Naive thymus-derived CD8-positive, alpha-beta T cell (primary cell): ENCODE measurements at places on chromosomes 7 and 10. TPM values are rescaled to one million over a fixed set of nuclear protein-coding genes. Genes with fewer than 3 reads are reported as not detected.

The SLC25A13 gene
- 12.1 TPM for total RNA-seq

The EPHB6 gene
- total RNA-seq, result 57.4 TPM

The FOXI2 gene
- not detected for total RNA-seq

The KIFBP gene
- total RNA-seq, result 12.6 TPM

The MLXIPL gene
- total RNA-seq, result not detected

The DPYSL4 gene
- 1.2 TPM for total RNA-seq

DNA sequence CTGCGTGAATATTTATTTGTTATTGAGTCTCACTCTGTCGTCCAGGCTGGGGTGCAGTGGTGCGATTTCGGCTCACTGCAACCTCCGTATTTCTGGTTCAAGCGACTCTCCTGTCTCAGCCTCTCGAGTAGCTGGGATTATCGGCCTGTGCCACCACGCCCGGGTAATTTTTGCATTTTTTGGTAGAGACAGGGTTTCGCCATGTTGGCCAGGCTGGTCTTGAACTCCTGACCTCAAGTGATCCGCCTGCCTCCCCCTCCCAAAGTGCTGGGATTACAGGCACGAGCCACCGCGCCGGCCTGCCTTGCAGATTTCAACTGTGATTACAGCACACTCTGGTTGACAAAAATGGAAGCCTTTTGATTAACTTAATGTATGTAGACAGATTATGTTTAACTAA is 730.0 kb upstream of the VSTM2A start:
- no peaks in the 10 kb centered on the region for H3K36me3 ChIP-seq
- no peak overlapping the region for H3K4me3 ChIP-seq
- no peaks in the 10 kb centered on the region for H3K27me3 ChIP-seq
- H3K27ac ChIP-seq, result no peak overlapping the region
- no peak for DNase-seq

DNA sequence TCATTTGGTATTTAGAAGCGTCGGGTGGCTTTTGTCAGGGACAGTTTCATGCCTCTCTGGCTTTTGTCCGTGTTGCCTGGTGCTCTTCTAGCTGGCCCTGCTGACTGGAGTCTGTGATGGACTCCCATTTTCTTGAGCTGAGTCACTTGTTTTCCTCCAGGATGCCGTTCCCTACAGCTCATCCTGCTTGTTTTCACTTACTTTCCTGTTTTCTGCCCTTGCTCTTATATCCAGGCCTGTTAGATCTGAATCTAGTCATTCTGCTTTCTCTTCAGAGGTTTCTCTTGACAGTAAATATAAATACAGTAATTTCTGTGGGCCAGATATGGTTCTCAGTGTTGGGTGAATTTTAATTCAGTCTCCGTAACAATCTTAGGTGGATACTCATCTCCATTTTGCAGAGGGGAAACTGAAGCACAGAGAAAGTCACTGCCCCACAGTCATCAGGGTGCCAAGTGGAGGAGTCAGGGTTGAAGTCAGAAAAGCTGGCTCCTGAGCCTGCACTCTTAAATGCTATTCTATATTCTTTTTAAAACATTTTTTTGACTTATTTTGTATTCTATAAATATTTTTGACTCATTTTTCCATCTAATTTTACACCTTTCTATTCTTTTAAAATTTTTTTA is 85.4 kb downstream of the CCNY start:
- H3K4me3 ChIP-seq, result no peak overlapping the region
- no peaks in the 10 kb centered on the region for H3K27me3 ChIP-seq
- no peaks in the 10 kb centered on the region for H3K36me3 ChIP-seq
- no peak for DNase-seq
- no peak overlapping the region for H3K27ac ChIP-seq
- H3K4me1 ChIP-seq, result peaks cover 71% of the 10 kb centered on the region

GRCh38 chr10:26890956-26891355 is 30.2 kb upstream of the ABI1 start:
- DNase-seq, result no peak
- H3K36me3 ChIP-seq, result no peaks in the 10 kb centered on the region
- H3K27ac ChIP-seq, result no peak overlapping the region
- H3K27me3 ChIP-seq, result peaks cover under 1% of the 10 kb centered on the region
- H3K4me1 ChIP-seq, result no peaks in the 10 kb centered on the region
- no peak overlapping the region for H3K4me3 ChIP-seq

GRCh38 chr7:48426331-48426965 is 255.2 kb downstream of the ABCA13 start:
- no peak for DNase-seq
- H3K27ac ChIP-seq, result no peak overlapping the region
- no peaks in the 10 kb centered on the region for H3K36me3 ChIP-seq
- H3K4me1 ChIP-seq, result no peaks in the 10 kb centered on the region
- H3K27me3 ChIP-seq, result peaks cover 6% of the 10 kb centered on the region
- no peak overlapping the region for H3K4me3 ChIP-seq

- no peaks in the 10 kb centered on the region for H3K36me3 ChIP-seq
- no peak overlapping the region for H3K4me3 ChIP-seq
- H3K27ac ChIP-seq, result no peak overlapping the region
- H3K4me1 ChIP-seq, result no peaks in the 10 kb centered on the region
Observed at GRCh38 chr10:28471652-28472050, 61.3 kb upstream of the WAC start.

DNA sequence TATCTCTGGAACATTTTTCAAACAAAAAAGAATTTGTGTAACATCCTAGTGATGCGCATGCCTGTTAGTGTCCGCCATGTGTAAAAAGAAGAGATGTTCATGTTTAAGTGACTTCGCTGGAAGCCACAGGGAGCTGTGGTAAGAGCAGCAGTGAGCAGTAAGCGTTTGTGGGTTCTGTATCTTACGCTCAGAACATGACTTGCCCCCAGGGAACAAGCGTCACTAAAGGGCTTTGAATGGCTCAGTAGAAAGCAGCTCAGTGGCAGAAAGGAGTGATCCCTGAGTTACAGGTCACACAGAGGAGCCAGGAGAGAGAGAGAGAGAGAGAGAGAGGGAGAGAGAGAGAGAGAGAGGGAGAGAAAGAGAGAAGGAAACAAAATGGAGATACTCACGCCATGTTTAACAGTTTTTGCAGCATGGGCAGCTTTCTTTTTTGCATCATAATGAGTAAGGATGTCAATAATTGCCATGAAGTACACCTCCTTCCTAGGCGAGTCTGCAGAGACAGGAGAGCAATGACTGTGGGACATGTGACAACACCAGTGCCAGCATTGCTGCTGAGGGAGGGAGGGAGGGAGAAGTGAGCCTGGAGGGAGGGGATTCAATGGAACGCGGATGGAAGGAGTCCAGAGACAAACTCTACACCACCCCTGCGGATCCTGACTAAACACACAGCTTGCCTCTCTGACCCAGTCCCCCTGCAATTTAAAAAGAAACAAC is 174.6 kb downstream of the PIP4K2A start:
- H3K36me3 ChIP-seq, result peaks cover 90% of the 10 kb centered on the region
- H3K27me3 ChIP-seq, result no peaks in the 10 kb centered on the region
- peaks cover 4% of the 10 kb centered on the region for H3K4me1 ChIP-seq
- no peak overlapping the region for H3K27ac ChIP-seq
- DNase-seq, result no peak
- no peak overlapping the region for H3K4me3 ChIP-seq

GRCh38 chr10:132068431-132069121 is 2.8 kb downstream of the JAKMIP3 start:
- no peak for DNase-seq
- no peak overlapping the region for H3K4me3 ChIP-seq
- peaks cover 6% of the 10 kb centered on the region for H3K4me1 ChIP-seq
- no peak overlapping the region for H3K27ac ChIP-seq

DNA sequence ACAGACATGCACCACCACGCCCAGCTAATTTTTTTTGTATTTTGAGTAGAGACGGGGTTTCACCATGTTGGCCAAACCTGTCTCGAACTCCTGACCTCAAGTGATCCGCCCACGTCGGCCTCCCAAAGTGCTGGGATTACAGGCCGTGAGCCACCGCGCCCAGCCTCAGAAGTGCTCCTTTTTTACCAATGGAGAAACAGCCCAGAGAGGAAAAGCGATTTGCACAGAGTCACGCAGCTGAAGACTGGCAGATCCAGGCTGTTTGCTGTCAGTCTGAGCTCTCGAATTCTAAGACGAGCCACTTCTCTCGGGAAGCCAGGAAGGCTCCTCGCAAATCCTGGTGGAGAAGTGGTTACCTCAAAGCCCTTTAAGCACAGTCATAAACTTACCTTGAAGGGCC is 57.4 kb upstream of the SDK1 start:
- H3K4me3 ChIP-seq, result no peak overlapping the region
- no peaks in the 10 kb centered on the region for H3K4me1 ChIP-seq
- DNase-seq, result no peak
- peaks cover 12% of the 10 kb centered on the region for H3K36me3 ChIP-seq
- no peaks in the 10 kb centered on the region for H3K27me3 ChIP-seq
- no peak overlapping the region for H3K27ac ChIP-seq

- no peak overlapping the region for H3K4me3 ChIP-seq
- no peak for DNase-seq
- H3K27me3 ChIP-seq, result no peaks in the 10 kb centered on the region
- no peaks in the 10 kb centered on the region for H3K4me1 ChIP-seq
- H3K36me3 ChIP-seq, result no peaks in the 10 kb centered on the region
- H3K27ac ChIP-seq, result no peak overlapping the region
Observed at GRCh38 chr7:18357691-18358090, 137.9 kb upstream of the HDAC9 start.

DNA sequence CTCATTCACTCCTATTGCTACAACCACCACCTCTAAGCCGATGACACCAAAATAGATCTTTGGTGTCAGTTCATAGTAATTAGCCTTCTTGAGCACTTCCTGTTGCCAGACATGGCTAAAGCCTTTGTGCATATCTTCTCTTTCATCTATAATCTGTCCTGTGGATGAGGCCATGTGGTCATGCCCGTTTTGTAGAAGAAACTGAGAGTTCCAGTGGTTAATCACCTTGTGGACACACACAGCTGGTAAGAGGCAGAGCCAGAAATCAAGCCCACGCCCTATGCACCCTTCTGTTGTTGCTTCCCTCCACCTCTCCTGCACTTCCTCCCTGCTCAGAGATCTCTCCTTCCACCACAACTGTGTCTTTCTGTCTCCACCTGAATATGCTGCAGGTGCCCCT is 285.1 kb upstream of the PFKP start:
- H3K36me3 ChIP-seq, result no peaks in the 10 kb centered on the region
- peaks cover 9% of the 10 kb centered on the region for H3K27me3 ChIP-seq
- H3K27ac ChIP-seq, result no peak overlapping the region
- no peak overlapping the region for H3K4me3 ChIP-seq
- no peaks in the 10 kb centered on the region for H3K4me1 ChIP-seq

DNA sequence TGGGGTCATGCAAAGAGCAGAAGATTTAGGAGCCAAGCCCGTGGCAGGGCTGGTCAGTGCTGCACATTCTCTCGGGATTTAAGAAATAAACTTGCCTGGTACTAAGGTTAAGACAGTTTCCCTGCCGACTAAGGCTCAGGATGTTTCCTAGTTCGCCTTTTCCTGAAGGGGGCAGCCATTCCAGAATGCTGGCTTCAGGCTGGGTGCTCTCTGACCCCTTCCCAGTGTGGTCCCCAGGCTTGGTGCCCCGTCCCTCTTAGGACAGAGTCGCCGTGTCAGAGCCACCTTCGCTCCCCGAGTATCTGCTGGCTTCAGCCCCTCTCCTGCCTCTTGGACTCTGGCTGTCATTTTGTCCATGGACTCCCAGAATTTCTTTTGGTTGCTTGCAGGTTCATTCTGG is 117.2 kb downstream of the ELFN1 start:
- DNase-seq, result no peak
- peaks cover 5% of the 10 kb centered on the region for H3K27me3 ChIP-seq
- H3K36me3 ChIP-seq, result peaks cover 5% of the 10 kb centered on the region
- H3K4me1 ChIP-seq, result peaks cover 8% of the 10 kb centered on the region
- no peak overlapping the region for H3K27ac ChIP-seq
